Stimulated activated effector memory CD8-positive, alpha-beta T cell treated with anti-CD3 and anti-CD28 coated beads, Interleukin-12 subunit alpha, Interleukin-12 subunit beta, amount 100 ng/mL, for 72 hours (primary cell): ENCODE measurements at places on chromosomes 5 and 9.

- no peak for DNase-seq
Observed at GRCh38 chr9:68462105-68462775, 78.4 kb downstream of the TMEM252 start.

GRCh38 chr9:101462558-101462957 lies 27.0 kb upstream of the ALDOB start:
- no peak for DNase-seq

DNA sequence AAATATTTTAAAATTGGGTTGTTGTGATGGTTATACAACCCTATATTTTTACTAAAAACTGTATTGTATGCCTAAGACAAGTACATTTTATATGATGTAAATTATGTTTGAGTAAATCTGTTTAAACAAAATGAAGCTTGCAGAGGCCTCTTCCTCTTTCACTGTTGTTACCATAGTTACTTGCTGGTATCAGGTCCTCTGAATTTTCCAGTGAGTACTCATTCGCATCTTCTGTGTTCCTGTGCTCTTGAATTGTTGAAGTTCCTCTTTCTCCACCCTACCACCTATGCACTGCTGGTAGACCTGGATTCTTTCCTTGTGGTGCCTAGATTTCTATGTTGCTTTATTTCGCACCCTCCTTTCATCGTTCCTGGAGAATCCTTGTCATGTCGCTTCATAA lies 938.5 kb upstream of the ACO1 start:
- DNase-seq, result no peak

DNA sequence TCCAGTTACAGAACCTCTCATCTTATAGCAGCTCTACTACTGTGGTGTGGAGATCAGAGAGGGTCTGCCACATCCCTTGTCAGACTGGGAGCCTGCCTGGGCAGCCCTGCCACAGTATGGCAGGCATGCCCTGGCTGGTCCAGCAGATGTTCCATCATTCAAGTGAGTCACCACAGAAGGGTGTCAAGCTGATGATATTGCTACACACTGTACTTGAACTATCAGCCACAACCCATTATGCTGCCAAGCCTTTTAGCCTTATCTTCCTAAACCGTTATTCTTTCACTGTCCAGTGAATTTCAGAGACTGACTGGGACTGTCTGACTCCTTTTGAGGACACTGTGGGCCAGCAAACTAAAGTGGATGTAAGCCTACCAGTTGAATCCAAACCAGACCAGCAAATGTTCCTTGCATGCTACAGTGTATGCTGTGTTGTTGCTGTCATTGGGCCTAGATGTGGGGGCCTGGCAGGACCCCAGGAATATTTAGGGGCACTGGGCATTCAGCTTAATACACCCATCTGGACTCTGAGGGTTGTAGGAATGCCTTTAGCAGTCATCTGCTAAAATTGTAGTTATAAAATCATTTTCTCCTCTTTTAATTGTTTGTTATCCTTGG lies 202.6 kb downstream of the NR3C1 start:
- DNase-seq, result no peak

GRCh38 chr9:128845186-128845931 lies 15.8 kb upstream of the SPOUT1 start:
- DNase-seq, result no peak

DNA sequence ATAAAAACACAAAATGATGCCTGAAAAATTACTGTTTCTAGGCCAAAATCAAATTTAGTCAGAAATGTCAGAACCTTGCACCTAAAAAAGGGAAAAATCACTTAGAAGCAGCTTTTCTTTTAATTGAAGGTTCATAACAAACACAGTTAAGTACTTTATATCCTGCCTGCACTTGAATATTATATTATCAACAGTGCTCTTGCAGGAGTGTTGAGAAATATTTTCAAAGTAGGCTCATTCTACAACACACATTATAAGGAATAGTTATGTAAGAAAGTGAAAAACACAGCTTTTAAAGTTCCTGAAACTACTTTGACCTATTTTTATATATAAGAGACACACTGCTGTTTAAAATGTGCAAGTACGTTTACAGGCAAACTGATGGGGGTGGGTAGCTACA lies 8.3 kb downstream of the EDIL3 start:
- DNase-seq, result no peak

- DNase-seq, result no peak
Observed at GRCh38 chr5:72465066-72465465, 42.1 kb downstream of the ZNF366 start.

- DNase-seq, result no peak
Observed at GRCh38 chr5:93191035-93191817, 389.8 kb downstream of the NR2F1-AS1 start.

DNA sequence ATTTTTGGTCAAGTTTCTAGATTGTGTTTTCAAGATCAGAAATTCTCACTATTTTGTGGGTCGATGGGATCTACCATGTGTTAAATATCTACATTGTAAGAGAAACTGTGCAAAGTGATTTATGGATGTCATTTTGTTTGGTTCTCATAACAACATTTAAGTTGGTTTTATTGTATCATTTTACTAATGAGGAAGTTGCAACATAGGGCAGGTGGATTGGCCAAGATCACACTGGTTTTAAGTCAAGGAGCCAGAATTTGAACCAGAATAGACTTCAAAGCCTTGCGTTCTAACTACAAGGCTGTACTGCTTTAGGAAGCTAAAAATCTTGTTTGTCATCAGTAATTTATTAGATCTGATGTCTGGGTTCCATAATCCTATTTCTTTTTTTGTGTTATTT lies 23.4 kb downstream of the SH3TC2 start:
- DNase-seq, result no peak

- no peak for DNase-seq
Observed at GRCh38 chr9:100150214-100150613, 51.2 kb downstream of the INVS start.

- no peak for DNase-seq
Observed at GRCh38 chr5:68482199-68482598, 266.6 kb downstream of the PIK3R1 start.

GRCh38 chr5:102231693-102232619 lies 64.1 kb downstream of the SLCO4C1 start:
- DNase-seq, result no peak

- DNase-seq, result no peak
Observed at GRCh38 chr9:1434052-1434767, 384.1 kb downstream of the DMRT2 start.

DNA sequence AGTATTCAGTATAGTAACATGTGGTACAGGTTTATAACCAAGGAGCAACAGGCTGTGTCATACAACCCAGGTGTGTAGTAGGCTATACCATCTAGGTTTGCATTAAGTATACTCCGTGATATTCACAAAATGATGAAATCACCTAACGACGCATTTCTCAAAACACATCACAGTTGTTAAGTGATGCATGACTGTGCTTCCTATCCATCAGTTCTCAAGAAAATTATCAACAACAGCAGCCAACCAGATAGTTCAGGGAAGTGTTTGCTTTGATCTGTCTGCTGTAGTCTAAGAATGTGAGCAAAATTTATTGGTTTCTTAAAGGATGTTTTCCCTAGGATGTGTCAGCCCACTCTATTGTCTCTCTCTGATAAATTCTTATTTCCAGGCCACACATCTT lies 7.4 kb downstream of the ZBTB26 start:
- no peak for DNase-seq

GRCh38 chr9:95127249-95128176 lies 190.0 kb downstream of the FANCC start:
- peak; percentile 60 for DNase-seq

DNA sequence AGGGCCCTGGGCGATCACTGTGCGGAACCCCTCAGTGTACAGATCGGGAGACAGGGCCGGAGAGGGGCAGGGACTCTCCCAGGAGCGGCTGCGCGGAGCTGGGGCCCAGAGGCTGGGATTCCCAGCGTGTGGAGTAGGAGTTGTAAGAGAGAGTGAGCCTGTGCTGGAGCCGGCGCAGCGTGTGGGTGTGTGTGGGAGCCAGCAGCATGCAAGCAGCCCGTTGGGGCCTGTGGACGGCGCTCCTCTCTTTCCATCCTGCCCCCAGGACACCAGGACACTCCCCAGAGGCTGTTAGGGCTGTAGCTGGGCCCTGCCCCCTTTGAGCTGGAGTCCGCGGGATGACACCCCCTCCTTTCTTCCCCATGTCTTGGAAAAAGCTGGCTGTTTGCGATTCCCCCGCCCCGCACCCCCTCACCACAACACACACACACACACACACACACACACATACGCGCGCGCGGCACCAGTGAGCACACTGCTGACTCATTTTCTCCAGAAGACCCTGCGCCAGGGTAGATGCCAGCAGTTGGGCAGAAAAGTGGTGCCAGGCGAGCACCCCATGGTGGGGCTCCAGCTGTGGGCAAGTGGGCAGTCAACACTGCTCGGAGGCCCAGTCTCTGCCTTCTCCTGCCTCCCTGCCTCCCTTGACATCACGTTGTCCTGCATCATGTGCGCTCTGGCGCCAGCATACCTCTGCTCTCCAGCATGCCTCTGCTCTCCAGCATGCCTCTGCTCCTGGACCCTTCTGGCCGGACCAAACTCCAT lies 1.5 kb downstream of the COL27A1 start:
- no peak for DNase-seq

DNA sequence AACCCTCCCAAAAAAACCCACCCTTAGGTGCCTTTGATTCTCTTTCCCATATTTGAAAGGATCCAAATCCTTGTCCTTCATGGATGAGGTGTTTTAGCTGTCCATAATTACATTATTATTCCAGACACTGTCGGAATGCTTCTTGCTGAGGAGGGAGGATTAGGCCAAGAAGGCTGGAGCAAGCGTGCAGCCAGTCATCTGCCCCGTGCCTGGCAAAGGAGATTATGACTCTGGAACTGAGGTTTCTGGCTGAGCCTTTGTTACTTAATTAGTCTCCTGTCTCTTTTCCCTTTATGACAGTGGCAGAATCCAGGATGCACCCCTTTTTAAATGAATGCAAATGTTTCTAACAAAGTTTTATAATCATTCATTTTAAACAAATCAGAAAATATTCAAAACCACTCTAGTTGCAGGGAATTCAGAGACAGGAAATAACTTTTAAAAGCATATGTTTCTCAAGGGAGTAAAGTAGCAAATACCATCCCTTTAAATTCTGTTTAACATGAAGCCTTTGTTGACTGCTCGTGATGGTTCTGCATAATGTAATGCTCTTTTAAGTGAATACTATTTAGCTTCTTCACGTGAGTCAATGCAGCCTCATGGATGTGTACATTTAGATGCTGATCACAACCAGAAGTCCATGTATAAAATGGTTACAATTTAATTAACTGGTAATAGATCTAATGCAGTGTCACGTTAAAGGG lies 69.8 kb downstream of the GALNT10 start:
- no peak for DNase-seq

GRCh38 chr5:53041071-53041692 lies 52.0 kb downstream of the ITGA2 start:
- no peak for DNase-seq

DNA sequence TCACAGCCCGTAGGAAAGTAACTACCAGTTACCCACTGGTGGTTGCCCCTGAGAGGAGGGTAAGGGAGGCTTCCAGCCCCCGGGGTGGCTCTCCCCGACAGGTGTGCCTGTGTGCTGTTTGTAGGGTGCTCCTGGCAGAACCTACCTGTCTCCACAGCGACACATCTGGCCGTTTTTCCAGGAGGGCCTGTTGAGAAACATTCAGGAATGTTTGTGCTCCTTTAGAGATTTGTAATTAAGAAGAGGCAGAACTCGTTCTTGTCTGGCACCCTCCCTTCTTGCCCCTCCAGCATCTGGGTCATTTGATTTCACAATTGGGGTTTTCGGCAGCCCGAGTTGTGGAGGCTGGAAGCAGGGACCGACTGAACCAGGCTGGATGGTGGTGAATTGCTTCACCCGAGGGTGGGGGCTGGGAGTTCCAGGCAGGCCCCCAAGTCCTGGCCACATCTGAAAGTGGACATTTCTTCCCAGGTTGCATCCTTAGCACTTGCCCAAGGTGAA lies 74.2 kb downstream of the WWC1 start:
- DNase-seq, result no peak

GRCh38 chr5:45779874-45780671 lies 83.9 kb upstream of the HCN1 start:
- no peak for DNase-seq
